Activated CD4-positive, alpha-beta T cell treated with anti-CD3 and anti-CD28 coated beads for 1 hour (primary cell): ENCODE measurements at places on chromosomes 11 and 22.

DNA sequence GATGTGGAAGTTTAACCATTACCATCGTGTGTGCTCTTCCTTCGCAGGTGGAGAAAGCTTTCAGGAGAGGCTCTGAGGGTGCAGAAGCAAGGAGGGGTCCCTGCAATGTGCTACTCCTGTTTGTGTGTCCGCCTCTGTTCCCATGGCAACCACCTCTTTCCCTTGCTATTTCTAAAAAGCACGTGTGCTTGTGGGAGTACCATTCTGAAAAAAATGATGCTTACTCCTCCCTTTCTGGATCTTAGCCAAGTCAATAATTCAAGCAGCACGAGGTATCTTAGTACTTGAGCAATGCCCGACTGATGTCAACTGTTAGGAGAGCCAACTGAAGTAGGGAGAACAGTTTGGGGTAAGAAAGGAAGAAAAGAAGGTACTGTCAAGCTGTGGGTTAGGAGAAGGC lies 628.7 kb downstream of the NTM start:
- no peak for DNase-seq

DNA sequence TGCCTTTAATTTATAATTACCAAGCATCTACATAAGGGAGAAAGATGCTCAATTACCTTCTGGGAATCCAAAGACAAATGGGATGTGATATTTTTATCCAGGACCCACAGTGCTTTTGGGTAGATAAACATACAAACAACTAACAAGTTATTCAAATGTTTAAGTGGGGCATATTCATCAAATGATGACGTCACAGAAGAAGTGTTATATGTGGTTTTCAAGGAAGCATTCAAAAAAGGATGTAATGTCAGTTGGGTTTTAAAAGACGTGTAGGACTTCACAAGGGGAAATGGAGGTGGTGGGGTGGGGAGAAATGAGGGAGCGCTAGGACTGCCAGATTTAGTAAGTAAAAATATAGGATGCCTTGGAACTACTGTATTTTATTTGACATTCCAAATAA lies 915.9 kb downstream of the KCNA4 start:
- DNase-seq: no peak

DNA sequence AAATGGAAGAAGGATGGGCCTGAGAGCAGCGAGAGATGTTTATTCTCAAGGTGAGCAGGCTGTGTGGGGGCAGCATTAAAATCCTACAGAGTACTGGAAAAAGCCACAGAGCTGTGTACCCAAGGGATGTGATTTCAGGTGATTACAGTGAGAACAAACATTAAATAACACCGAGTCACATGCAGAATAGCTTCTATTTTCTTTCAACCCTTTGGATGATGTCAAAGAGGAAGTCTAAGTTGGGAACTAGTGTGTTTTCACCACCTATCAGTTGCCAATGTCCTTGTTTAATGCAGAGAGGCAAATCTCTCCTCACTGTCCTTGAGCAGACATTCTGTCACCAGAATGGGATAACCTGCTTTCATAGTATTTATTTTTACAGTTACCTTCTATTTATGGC lies 379.6 kb upstream of the NARS2 start:
- no peak for DNase-seq

DNA sequence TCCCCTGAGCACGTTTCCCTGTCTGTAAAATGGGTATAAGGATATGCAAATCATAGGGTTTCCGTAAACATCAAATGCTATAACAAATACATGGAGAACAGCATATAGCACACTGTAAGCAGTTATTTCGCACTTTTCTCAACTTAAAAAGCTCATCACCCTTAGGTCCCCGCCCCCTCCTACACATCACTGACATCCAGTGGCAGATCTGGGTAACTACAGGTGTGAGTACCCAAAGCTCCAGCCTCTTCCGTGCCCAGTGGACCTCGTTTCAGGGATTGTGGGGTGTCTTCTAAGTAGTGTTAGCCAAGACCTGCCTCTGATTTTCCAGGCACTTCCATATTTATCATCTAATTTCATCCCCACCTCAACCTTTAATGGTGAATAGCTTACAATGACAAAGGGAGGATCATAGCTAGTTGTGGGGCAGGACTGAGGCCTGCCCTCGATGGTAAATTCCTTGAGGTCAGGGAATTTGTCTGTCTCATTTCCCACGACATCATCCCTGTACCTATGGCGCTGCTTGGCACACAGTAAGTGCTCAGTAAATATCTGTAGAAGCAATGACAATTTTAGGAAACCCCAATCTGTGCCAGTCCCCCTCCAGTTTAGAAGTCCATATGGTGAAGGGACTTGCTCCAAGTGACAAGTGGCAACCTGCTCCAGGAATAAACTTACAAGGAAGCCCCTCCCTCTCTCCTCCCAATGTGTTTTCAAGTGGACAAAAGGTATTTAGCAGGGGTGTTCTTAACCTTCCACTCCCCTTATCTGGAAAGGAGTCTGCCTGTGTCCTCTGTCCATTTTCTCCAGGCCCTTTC lies 340.5 kb downstream of the TENM4 start:
- DNase-seq: no peak

- DNase-seq: no peak
These were observed 21.9 kb downstream of the CSNK1E start for GRCh38 chr22:38295339-38295738.

DNA sequence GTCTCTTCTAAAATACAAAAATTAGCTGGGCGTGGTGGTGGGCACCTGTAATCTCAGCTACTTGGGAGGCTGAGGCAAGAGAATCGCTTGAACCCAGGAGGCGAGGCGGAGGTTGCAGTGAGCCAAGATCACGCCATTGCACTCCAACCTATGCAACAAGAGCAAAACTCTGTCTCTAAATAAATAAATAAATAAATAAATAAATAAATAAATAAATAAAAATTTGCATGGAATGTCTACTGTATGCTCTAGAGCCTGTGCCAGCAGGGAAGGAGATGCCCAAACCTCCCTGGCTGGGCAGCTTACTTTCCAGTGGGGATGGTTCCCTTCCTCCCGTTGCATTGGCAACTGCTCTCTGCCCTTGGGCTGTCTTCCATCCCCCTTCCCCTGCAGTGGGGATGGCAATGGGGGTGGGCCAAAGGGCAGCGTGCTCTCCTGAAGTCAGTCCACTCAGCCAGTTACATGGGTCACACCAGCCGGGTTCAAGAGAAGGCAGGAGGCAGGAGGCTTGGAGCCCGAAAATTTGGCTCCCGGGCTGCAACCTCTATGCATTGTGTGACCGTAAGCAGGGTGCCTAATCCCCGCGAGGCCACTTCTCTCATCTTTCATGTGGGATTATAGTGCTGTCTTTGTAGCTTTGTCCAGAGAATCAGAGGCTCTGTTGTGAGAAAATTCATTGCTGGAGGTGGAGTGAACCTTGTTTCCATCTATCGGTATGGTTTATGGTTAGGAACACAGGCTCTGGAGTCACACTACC lies 1.4 kb upstream of the LRRC10B start:
- DNase-seq: no peak

- DNase-seq: no peak
These were observed 634 bp downstream of the TIMM8B start for GRCh38 chr11:112085822-112086421.

GRCh38 chr11:113904379-113905101 lies at the start of gene HTR3B:
Gene HTR3B (plus strand): TSS chr11:113904796. CDS start chr11:113904934, 138 bp downstream.
- no peak for DNase-seq

DNA sequence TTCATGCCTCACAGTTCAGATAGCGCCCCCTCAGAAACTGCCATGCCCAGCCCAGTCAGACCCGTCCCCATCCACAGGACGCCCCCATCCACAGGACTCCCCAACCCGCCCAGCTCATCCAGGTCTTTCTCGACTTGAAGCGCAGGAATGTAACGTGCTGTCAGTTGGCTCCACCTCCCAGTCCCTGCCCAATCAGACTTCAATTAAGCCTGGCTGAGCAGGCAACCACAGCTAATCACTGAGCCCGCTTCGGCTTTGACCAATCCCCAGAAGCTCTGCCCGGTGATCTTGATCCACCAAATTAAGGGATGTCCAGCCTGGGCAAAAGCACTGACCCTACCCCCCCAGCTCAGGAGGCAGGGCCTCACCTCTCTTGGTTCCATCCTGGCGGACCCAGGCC lies 10.5 kb upstream of the MFNG start:
- DNase-seq: no peak

- no peak for DNase-seq
These were observed 56.2 kb downstream of the NFAM1 start for GRCh38 chr22:42375982-42376381.

DNA sequence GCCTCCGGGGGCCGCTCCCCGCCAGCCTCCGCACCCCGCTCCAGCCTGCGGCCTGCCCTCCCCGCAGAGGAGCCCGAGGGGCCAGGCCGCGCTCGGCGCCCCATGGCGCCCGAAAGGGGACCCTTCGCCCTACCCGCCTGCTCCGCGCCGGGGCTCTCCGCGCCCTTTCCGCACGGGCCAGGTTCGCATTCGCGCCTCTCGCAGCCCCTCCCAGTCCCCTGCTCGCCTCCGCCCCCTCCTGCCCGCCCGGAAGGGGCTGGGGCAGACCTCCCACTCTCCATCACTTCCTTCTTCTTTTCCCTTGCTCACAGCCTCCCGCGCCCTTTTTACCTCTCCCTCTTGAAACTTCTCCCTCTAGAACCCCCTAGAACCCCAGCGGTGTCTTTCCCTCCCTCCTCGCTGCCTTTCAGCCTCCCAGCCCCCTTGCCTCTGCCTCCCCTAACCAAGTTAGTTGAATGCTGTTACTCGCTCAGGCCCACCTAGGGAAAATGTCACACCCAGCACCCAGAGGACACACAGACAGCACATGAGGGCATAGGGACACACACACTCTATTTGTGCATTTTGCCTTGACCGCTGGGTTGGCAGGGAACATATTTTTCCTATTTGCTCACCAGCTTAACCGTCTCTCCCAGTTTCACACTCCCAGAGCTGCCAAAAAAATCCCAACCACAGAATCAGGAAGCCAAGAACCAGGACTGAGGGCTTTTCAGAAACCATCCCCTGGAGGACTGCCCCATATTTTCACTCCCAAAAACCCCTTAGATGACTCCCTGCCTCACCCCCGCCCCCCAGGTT lies at the start of gene SLC43A3:
SLC43A3 (minus strand) TSS at position 193 of the 798 bp plus-strand sequence. CDS start 949 bp downstream, outside the sequence.
- DNase-seq: peak; percentile 43
